ENCODE measurements at places on chromosomes 6 and 20.

- DNase-seq: no peak
These were observed 266.0 kb downstream of the SLC24A3 start for GRCh38 chr20:19478320-19478895.

DNA sequence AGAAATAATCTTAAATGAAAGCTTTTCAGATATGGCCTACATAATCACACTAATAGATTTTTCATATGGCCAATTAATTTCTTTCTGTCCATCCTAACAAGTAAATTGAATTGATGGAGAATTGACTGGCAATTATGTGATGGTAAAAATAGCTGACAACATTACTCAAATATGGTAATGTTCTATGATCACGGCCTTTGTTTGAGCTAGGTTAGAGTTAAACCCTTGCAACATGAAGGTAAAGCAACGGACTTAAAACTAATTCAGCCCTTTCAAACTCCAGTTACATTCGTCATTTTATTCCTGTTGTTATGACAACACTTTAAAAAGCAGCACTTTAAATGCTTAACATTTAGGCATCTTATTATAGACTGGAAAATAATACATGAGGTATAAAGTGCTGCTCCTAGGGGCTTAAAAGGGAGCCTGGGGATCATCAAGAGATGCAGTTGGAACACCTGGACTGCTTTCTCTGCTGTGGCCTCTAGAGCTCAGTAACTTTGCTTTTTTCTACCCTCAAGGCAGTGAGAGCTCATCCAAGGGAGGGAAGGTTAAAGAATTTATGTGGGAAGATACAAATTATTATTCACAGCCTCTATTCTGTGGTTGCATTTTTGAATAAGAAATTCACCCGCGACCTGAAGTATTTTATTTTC is 46.9 kb downstream of the RIPOR2 start:
- no peak for DNase-seq

- no peak for DNase-seq
These were observed 48.9 kb downstream of the CNBD2 start for GRCh38 chr20:36017048-36017951.

GRCh38 chr20:15346657-15347280 is 1009.4 kb upstream of the FLRT3 start:
- DNase-seq: no peak

- no peak for DNase-seq
These were observed 6.1 kb upstream of the ARID1B start for GRCh38 chr6:156771047-156771446.

- no peak for DNase-seq
These were observed 10.7 kb upstream of the TNFAIP3 start for GRCh38 chr6:137856138-137856898.

- no peak for DNase-seq
These were observed 122.0 kb upstream of the ID4 start for GRCh38 chr6:19715167-19715551.

DNA sequence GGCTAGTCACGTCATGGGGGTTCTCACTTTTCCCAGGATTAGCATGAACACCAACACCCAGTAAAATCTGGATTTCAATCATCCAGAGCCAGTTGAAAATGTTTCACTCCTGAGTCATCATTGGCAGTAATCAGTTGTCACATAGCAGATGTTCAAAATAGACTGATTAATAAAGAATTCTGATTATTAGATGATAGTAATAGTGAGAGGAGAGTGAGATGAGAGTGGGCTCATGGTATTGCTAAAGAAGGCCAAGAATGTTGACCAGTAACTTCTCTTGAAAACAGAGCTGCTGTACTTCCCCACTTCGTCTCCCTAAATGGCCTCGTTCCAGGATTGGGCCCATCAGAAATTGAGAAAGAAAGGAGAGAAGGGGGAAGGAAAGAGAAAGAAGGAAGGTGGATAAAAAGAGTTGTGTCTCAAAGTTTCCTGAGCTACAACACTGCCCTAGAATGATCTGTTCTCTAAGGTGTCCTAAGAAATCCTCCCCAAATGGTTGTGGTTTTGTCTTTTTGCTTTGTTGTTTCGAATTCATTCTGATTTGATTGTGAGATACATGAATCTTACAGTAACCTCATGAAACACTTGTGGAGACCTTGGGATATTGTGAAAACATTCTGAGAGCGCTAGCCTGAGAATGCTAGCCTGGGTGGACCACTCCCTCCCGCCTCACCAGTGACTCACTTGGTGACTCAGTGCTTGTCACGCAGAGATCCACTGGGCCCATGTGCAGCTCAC is 502.2 kb upstream of the JARID2 start:
- peak; percentile 40 for DNase-seq

DNA sequence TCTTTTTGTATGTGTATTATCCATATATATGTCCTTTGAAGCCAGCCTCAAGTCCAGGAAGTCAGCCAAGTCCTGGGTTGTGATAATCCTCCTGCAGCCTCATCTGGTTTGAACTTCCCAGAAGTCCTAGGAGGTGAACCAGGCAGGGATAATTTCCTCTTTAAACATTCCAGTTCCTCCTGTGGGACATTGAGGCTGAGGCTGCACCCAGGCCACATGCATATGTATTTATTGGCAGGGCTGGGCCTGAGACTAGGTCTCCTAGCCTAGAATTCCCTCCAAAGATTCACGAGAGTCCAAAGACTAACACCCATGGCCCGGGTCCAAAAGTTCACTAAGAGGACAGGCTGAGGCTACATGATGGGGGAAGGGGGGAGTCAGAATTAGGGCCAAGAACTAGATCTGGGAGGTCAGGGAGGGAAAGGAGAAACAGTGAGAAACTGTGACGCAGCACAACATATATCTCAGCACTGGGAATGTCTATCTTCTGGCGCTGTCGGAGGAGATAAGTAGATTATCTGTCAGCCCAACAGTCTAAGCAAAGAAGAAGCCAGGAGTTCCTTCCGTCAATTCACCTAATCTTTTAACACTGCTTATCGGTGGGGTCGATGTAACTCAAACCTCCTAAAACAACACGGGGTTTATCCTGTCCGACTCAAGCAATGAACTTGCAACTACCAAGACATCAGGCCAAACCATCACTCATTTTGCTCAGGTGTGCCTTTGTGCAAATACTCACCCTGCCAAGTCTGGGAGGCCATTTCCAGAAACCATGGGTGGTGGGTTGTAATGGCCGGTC is 43.3 kb downstream of the SNX5 start:
- no peak for DNase-seq

GRCh38 chr6:147621263-147621662 is 112.8 kb downstream of the SAMD5 start:
- no peak for DNase-seq

- DNase-seq: no peak
These were observed 12.8 kb upstream of the ELOVL5 start for GRCh38 chr6:53361549-53362031.

DNA sequence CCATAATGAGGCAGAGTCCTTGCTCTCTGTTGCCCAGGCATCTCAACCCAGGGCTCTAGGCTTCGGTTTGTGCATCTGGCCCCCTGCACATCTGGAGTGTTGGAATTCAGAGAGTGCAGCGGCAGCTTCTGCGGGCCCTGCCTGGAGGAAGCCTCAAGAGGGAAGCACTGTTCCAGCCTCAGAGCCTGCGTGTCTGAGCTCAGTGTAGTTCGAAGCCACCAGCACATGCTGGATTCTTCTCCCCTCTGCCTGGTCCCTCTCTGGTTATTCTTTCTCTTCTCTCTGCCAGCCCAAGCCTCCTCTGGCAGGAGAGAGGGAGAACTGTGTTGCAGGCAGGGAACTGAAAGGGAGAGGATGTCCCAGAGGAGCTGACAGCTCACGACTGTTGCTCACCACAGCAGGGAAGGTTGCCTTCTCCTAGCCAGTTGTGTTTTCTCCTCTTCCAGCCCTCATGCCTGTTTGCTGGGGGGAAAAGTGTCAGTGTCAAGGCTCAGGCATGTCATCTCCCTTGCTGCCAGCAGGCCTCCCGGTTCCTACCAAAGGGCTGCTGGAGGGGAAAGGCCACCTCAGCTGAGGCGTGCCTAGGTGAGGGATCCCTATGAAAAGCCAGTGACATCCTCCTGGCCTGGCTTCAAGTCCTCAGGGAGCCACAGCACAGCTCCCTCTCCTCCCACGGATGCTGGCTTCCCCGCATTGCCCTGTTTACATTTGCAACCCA is 126.0 kb upstream of the LRFN2 start:
- no peak for DNase-seq

- no peak for DNase-seq
These were observed 82.9 kb upstream of the MLN start for GRCh38 chr6:33886673-33887144.

- no peak for DNase-seq
These were observed 23.7 kb downstream of the TRAF3IP2 start for GRCh38 chr6:111581957-111582356.

DNA sequence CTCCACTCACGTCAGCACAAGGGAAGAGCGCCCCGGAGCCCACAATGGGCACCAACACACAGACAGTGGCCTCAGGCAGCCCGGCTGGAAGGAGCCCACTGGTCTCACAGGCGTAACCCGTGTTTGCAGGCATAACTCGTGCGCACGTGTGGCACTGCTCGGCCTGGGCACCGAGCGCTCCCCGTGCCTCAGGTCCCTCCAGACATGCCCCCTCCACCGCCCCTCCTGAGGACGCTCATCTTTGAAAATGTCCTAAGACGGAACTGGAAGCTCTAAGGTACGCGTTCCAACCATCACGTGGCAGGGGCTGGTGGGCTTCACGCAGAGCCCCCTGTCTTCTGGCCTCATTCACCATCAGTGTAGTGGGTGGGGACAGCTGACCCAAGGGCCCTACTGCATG is 44.6 kb downstream of the SSR1 start:
- no peak for DNase-seq

GRCh38 chr6:168152980-168153379 is 74.0 kb upstream of the FRMD1 start:
- no peak for DNase-seq

DNA sequence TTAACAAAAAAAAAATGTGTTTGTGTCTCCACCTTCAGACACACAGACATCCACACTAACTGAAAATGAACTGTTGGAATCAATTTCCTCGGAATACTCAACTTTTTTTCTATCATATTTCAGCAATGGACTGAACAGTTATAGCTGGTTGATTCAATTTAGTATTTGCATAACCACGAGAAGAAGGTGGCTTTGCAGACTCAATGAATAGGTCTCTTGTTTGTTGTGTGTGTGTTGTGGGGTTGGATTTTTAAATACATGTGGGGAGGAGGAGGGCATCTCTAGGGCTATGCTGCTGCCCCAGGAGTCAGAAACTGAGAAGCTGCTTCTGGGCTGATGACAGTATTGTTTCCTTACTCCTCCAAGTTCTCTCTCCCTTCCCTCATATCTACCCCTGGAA is 28.7 kb downstream of the TFAP2A start:
- DNase-seq: no peak

DNA sequence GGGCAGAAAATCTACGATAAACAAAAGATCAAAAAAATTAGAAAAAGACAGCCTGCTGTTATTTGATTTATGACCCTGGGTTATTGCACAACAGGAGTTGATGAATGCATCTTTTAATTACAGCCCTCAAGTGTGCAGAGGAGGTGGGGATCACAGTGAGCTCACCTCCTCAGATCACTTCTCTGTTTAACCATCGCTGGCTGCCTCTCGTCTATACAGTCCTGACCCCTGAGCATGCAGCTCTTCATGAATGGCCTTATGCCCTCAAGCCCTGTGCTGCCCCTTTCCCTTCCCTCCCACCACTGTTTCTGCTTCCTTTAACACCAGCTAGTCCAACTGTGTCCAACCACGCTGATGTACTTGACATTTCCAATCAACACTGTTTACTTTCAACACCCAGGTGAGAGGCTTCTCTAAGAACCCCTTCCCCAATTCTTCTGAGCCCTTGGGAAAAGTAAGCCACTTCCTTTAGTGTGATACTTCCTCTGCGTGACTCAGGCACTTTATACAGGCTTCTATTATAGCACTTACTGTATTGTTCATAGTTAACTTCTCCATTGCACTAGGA is 60.6 kb upstream of the RIPOR2 start:
- DNase-seq: no peak

GRCh38 chr6:39113788-39114187 is 1.2 kb downstream of the SAYSD1 start:
- DNase-seq: no peak

DNA sequence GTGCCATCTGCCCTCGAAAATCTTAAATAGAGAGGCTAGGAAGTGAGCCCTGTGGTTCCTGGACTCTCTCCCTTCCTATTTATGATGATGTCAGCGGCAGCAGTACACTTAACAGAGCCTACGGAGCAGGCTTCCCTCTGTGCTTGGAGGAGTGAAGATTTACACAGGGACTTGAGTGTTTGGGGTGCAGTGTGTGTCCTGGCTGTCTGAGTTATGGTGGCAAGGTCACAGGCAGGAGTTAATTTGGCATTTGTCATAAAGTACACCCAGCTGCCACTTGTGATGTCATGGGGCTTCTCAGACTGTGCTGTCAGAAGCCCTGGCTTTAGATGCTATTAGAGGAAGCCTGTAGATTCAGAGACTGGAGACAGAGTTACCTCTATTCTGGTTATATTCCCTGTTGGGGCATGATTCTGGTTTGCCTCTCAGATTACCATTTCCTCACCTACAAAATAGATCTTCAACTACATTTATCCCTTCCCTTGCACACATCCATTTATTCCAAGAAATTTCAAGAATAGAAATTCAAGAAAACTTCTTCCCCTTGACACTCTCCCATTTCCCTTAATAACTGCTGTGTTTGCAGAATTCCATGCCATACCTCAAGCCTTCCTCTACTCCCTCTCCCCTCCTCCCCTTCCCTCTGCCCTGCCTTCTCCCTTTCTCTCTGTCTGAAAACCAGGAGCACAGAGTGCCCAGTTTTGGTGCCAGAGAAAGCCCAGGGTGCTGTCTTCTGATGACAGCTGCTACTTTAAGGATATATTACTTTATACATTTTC is 72.1 kb downstream of the SLC24A3 start:
- no peak for DNase-seq

DNA sequence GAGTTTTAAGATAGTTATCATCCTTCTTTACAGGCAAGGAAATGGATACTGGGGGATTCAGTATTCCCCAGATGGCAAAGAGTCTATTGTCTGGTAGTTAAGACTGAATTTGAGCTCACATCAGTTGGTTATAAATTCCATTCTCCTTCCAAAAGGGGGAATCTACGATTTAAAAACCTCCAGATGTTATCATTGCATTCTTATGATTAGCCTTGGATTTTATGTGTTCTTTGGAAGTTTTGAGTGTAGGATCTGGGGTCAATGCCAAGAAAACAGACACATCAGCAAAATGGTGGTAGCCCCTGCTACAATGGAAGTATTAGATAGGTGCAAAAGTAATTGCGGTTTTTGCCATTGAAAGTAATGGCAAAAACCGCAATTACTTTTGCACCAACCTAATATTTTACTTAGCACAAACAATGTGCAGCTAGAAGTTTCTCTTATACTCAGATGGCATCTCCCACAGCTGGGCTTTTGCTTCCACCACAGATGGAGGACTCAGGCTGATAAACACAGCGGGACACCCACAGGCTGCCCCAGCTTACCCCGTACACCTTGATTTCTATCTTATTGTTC is 168.2 kb upstream of the RIN2 start:
- no peak for DNase-seq

- no peak for DNase-seq
These were observed 227.5 kb downstream of the UST start for GRCh38 chr6:148974351-148974750.

GRCh38 chr6:11179419-11180202 is 52.9 kb downstream of the NEDD9 start:
- DNase-seq: no peak

- no peak for DNase-seq
These were observed 102.4 kb upstream of the PRDM1 start for GRCh38 chr6:105983763-105984162.

Measured in stimulated activated CD4-positive, alpha-beta T cell treated with anti-CD3 and anti-CD28 coated beads, Interleukin-1b, Interleukin-23, amount 100 ng/mL, for 1 hour (primary cell).